ENCODE measurements at places on chromosomes 3 and 15.

GRCh38 chr3:104069114-104069513 is 1297.6 kb upstream of the ALCAM start:
- DNase-seq: no peak

GRCh38 chr3:4835616-4836043 is 143.6 kb upstream of the BHLHE40 start:
- DNase-seq: no peak

- no peak for DNase-seq
These were observed 5.3 kb downstream of the FGD5 start for GRCh38 chr3:14823910-14824629.

DNA sequence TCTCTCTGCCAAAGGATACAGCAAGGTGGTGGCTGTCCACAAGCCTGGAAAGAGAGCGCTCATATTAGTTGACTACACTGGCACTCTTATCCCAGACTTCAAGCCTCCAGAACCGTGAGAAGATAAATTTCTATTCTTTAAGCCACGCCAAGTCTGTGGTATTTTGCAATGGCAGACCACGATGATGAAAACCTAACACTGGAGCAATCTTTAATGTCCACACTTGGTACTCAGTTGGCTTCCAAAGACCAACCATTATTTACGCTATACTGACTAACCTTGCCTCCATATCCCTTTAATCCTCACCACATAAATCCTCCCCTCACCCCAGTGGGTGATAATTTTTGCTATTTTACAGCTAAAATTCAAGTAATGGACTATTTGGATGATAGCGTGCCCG is 16.9 kb upstream of the LACTB start:
- DNase-seq: no peak

DNA sequence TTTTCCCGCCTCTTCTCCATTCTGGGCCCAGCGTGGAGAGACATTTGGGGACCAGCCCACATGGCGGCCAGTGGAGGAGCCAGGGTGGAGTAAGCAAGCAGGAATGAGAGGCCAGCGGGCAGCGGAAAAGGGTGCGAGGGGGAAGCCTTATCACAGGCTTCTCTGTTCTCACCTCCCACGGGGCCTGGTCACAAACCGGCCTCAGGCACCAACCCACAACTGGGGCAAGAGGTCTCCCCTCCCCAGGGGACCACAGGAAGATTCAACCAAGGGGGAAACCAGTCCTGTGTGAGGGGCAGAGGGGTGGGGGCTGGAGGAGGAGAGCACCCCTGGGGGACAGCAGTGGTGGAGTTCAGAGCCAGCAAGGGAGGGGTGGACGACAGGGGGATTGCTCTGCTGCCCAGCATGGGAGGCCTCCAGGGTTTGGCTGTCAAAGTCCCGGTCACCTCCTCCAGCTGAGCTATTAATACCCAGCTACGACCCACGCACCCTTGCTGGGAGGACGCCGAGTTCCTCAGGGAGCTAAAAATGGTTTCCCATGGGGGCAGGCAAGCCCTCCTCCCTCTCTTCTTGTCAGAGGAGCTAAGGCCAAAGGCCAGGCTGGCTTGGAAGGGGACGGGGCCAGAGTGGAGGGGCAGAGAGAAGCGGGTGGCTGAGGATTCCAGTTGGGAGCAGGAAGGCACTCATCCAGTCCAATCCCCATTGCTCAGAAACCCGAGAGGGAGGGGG is 23.8 kb upstream of the RPL29 start:
- no peak for DNase-seq

- DNase-seq: no peak
These were observed at the start of gene MYL3 for GRCh38 chr3:46863261-46863782. TSS of gene MYL3 (minus strand) at chr3:46863444. CDS start at chr3:46863390, 54 bp downstream.

- DNase-seq: no peak
These were observed 18.5 kb downstream of the VIPR1 start for GRCh38 chr3:42520906-42521305.

GRCh38 chr3:30332196-30333021 is 274.0 kb upstream of the TGFBR2 start:
- no peak for DNase-seq

- DNase-seq: no peak
These were observed 1.3 kb downstream of the AP2M1 start for GRCh38 chr3:184175981-184176376.

DNA sequence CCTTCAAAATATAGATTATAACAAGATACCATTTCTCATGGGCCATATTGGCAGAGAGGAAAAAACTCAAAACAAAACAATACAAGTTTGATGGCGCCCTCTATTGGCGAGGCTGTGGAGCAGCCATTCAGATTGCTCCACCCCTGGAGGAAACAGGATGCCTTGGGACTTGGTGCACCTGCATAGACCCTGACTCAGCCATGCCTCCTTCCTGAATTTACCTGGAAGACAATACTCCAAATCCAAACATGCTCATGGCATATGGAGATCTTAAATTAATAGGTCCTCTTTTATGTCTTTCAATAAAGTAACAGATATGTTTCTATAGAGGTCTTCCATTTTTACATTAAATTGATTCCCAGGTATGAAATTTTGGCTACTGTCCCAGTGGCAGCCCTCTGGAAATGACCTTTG is 90.0 kb downstream of the APBA2 start:
- DNase-seq: peak; percentile 50

DNA sequence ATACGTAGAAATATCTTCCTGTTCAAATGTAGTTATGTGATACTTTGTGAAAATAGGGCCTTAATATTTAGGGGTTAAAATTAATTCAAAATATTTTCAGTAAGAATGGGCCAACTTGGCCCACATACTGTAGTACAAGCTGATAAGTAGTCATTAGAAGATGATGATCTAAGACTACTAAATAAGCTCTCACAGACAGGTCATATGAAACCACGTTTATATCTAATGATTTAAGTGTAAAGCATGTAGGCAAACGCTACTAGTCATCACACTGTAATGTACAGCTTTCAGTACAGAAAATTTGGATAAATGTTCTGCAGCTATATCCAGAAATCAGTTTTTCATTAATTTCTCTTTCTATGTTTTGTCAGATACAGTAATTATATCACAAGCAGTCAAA is 228.6 kb downstream of the UBE2E2 start:
- no peak for DNase-seq

GRCh38 chr3:31341130-31341529 is 191.6 kb upstream of the STT3B start:
- DNase-seq: no peak

- no peak for DNase-seq
These were observed 1.2 kb downstream of the MECOM start for GRCh38 chr3:169662132-169662842.

DNA sequence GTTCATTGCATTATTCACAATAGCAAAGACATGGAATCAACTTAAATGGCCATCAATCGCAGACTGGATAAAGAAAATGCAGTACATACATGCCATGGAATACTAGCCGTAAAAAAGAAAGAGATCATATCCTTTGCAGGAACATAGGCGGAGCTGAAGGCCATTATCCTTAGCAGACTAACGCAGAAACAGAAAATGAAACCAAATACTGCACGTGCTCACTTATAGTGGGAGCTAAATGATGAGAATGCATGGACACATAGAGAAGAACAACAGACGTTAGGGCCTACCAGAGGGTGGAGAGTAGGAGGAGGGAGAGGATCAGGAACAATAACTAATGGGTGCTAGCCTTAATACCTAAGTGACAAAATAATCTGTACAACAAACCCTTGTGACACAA is 57.9 kb downstream of the RASA2 start:
- no peak for DNase-seq

DNA sequence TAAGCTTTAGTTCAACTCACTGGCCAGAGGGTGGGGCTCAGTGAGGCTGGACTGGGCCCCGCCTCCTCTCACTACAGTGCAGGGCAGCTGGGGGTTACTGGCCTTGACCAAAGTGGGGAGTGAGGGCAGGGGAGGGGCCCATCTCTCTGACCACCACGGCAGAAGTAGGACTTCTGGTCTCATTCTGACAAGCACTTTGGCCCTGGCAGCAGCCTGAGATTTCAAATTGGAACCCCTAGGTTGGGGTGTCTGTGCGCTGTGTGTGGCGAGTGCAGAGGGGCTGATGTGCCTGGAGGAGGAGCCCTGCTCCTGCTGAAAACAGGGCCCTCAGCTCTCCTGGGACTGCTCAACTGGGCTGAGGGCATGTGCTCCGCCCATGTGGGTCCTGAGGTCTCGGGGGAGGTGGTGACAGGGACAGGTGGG is 60.3 kb upstream of the RPL32 start:
- DNase-seq: no peak

DNA sequence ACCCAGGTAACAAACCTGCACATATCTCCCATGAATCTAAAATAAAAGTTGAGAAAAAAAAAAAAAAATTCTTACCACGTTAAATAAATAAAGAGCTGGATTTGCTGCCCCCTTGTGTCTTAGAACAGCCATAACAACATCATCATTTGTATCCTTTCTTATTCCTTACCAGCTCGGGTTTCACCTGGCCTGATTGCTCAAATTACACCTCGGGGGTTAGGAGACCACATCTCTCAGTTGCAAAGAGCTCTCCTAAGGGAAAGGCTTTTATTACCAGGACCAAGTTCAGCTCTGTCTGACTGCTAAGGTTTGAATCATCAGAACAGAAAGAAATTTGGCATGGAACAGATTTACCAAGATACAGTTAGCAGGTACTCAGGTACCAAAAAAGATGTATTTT is 25.8 kb upstream of the RPL39L start:
- no peak for DNase-seq

DNA sequence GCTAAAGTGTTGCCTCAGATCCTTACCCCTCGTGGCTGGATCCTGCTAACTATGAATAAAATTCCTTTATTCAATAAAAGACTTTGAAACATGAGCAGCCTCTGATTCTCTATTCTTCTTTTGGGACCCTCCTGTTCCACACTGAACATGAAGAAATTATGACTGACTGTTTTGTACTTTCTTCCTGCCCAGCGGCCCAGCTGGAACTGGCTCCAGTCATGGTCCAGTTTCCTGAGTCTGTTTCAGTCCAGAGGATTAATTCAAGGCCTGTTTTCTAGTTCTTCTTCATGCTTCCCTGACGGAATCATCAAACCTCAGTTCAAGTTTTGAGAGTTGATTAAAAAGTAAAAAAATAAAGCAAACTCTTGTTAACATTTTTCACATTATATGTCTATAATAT is 52.6 kb upstream of the CP start:
- no peak for DNase-seq

GRCh38 chr3:126926684-126927400 is 56.1 kb upstream of the PLXNA1 start:
- no peak for DNase-seq

DNA sequence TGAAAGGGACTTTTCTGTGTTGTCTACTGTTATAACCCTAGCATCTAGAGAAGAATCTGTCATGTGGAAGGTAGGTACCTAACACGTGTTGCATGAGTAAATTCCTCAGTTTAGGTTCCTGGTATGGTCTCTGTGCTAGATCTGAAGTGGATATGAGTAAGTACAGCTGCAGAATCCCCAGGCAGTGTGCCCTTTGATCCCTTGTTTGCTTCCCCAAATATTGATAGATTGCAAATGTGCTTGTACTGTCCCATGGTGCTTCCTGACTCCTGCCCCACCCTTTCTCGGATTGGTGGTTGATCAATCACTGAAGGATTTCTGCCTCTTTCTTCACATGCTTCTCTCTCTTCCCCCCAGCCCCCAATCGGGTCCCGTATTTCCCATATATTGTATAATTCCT is 450.4 kb downstream of the UNC13C start:
- DNase-seq: no peak

DNA sequence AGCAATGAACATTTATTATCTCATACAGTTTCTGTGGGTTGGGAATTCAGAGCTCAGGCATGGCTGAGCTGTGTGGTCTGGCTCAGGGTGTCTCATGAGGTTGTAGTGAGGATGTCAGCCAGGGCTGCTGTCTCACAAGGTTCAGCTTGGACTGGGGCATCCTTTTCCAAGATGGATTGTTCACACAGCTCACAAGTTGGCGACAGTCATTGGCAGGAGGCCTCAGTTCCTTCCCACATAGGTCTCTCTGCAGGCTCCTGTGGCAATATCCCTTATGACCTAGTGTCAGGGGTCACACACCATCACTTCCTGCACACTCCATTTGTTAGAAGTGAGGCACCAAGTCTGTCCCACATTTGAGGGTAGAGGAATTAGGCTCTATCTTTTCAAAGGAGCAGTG is 56.0 kb downstream of the RPLP1 start:
- DNase-seq: no peak

GRCh38 chr3:49351521-49352011 is 6.6 kb downstream of the GPX1 start:
- DNase-seq: no peak

- no peak for DNase-seq
These were observed 49.4 kb upstream of the HES1 start for GRCh38 chr3:194086388-194087075.

GRCh38 chr15:80669663-80670273 is 25.3 kb upstream of the ABHD17C start:
- no peak for DNase-seq

GRCh38 chr3:47047673-47048072 is 68.2 kb downstream of the NBEAL2 start:
- DNase-seq: no peak

DNA sequence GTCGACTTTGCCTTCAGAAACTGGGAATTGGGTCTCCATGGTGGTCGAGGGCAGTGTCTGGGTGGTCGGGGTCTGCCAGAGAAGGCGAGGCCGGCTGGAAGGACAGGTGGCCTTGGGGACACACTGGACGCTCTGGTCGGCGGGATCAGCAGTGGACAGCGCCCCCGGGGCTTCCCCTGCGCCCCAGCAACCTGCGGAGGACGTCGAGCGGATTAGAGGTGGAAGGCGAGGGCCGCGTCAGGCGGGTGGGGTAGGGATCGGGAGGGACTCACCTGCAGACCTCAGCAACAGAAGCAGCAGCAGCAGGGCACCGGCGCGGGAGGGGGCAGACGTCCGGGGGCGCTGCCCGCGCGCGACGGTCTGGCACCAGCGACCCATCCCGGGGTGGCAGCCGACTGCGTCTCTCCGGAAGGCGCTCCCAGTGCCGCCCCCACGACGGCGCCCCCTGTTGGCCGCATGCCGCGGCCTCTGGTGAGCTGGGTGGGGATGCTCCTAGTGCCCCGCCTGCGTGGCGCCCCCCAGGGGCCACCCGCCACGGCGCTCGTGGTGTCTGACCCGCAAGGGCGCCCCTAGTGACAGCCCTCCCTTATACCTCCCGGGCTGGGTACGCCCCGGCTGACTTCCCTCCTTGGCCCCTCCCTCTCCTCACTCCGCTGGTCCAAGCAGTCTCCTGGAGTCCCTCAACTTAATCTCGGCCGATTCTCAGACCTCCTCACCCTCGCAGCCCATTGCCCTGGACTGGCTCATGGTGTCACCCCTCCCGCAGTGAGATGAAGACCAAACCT is at the start of gene PRSS50:
Gene PRSS50 (minus strand): TSS at position 423 of the 785 bp plus-strand sequence. CDS start 45 bp downstream, at position 378.
- no peak for DNase-seq
